ENCODE measurements at places on chromosomes 1 and 21.

GRCh38 chr1:60436186-60436585 lies 362.6 kb upstream of the C1orf87 start:
- no peak for DNase-seq

DNA sequence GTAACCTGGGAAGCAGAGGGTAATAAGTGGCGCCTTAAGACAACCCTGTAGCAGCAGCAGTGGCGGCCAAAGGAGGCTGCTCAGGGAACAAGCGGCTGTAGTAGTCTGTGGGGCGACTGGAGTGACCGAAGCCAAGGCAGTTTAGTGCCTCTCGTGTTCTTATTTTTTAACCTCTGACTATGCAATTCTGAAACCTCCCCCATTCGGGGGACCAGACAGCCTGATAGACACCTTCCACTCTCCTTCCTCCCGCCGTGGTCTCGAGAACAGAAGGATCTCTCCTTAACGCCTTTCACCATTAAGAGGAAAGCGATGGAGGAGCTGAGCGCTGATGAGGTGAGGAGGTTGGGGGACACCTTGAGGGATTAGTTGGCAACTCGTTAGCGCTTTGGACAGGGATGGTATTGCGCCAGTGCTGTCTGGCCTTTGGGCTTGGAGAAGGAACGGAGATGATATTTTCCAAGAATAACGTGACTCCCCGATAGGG lies 644 bp downstream of the UBE4B start:
- DNase-seq: no peak

DNA sequence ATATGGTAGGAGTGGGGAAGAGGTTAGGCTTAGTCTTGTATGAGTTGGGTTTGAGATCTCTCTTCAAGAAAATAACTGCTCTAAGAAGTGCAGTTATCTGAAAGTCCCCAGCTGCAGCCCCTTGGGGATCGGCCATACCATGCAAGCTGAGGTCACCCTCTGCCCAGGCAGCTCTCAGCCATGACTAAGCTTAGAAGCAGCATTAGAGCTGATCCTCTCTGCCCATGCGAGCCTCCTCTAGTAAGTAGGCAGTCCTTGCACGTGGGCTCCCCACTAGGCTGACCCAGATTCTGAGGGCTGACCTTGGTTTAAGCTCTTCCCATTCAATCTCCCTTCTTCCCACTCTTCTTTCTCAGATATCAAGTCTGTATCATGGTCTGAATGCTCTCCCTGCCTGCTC lies 121.0 kb upstream of the UBE2U start:
- no peak for DNase-seq

- DNase-seq: peak; percentile 29
Observed at GRCh38 chr1:33348676-33349080, 27.8 kb upstream of the A3GALT2 start.

- DNase-seq: no peak
Observed at GRCh38 chr1:30522031-30523004, 201.1 kb downstream of the MATN1 start.

GRCh38 chr1:232872738-232873137 lies 67.5 kb downstream of the MAP10 start:
- DNase-seq: no peak

GRCh38 chr21:26447932-26448475 lies 125.1 kb downstream of the CYYR1 start:
- DNase-seq: no peak

DNA sequence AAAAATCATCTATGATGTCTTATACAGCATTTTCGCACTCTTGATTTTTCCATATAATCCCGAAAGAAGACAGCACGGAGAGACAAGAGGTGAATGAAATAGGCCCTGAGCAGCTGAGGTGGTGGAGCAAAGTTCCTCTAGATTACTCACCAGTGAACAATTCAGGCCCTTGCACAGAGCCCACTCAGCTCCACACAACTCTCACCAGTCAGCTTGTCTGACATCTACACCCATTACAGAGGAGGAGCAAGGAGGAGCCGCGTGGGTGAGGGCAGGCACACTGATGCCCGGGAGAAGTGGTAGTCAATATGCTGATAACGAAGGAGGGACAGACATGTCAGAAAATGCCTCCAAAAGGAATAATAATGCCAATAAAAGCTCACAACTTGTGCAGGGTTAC lies 59.9 kb downstream of the DNM3 start:
- DNase-seq: no peak

DNA sequence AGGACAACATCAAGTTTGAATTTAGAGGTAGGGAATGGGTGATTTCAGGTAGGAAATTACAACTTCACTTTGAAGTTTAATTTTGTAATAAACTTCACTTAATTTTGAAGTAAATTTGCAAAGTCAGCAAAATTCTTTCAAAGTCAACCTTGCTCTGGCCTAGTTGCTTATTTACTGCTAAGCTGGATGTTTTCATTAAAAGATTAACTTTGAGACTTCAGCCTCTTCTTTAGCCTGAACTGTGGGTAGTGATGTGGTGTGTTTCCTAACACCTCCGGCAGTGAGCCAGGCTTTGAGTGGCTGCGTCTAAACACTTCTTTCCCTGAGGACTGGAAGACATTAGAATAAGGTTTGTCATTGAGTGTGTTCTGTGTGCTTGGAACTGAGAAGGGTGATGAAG lies at the start of gene HAO2:
HAO2 (plus strand) TSS at position 232 of the 400 bp plus-strand sequence. CDS start 12,301 bp downstream, outside the sequence.
- DNase-seq: no peak

DNA sequence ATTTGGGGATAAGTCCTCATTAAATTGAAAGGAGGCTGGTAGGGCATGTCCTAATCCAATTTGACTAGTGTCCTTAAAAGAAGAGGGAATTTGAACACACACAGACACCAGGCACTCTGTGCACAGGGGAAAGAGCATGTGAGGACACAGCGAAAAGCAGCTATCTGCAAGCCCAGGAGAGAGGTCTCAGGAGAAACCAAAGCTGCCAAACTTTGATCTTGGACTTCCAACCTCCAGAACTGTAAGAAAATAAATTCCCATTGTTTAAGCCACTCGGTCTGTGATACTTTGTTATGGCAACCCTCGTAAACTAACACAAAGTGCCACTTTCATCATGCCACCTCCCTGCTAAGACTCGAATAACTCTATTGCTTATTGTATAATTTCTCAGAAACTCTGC lies 13.8 kb downstream of the PLA2G4A start:
- DNase-seq: no peak

DNA sequence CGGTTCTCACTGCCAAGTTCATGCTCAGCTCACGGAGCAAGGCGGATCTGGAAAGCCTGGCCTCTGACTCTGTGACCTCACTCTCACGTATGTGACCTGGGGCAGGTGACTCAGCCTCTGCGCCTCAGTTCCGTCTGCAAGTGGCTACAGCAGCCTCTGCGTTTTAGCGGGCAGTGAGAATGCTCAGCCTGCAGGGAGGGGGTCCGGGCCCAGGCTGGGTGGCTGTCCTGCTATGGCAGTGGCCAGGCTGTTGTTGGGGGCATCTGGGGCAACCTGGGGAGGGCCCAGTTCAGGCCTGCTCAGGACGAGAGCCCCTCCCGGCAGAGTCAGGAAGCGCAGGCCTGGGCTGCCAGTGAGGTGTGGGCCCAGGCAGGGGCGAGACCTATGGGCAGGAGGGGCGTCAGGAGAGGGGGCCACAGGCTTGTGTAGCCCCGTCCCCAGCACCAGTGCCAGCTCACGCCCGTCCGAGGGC lies 27.9 kb downstream of the ARHGEF16 start:
- no peak for DNase-seq

GRCh38 chr1:231629132-231629531 lies 2.5 kb downstream of the DISC1 start:
- no peak for DNase-seq

DNA sequence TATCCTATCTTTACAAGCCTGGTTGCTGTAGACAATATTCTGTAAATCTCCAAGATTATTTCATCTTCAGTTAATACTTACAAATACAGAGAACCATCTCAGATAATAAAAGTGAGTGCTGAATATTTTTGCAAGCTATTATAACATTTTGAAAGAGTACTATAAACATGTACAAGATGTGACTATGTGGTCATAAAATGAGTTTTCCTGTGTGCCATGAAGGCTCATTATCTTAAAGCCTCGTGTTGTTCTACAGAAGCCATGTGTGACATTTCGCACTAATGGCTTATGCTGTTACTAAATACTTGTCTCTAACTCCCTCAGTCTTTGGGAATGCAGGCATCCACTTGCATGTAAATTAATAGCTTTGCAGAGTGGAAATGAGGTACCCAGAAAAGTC lies 48.3 kb downstream of the SAMSN1 start:
- DNase-seq: no peak

DNA sequence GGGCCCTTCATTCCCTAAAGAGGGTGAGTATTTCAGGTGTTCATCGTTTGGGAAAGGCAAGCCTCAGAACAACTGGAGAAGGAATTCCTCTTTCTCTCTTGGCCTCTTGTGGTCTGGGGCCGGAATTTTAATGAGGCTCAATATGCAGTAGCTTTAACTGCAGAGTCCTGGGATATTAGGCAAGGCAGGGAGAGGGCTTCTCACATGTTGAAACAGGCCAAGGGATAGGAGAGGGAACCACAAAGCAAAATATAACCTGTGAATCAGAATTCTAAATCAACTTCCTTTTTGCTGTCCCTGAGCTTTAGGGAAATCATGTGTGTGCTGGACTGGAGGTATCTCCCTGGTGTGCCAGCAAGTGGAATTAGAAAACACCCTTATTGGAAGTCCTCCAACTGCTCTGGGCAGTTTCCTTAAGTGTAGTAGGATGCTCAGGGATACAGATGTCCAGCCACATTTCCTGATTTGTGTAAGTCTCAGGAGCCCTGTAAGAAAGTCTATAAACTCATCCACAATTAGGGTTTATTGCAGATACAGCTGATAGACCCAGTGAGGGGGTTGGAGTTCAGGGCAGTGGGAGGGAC lies 215.8 kb upstream of the ZRANB2 start:
- DNase-seq: no peak

GRCh38 chr1:152946248-152946647 lies 758 bp upstream of the SPRR5 start:
- DNase-seq: no peak

GRCh38 chr1:211587123-211587522 lies 8.2 kb upstream of the SLC30A1 start:
- DNase-seq: no peak

DNA sequence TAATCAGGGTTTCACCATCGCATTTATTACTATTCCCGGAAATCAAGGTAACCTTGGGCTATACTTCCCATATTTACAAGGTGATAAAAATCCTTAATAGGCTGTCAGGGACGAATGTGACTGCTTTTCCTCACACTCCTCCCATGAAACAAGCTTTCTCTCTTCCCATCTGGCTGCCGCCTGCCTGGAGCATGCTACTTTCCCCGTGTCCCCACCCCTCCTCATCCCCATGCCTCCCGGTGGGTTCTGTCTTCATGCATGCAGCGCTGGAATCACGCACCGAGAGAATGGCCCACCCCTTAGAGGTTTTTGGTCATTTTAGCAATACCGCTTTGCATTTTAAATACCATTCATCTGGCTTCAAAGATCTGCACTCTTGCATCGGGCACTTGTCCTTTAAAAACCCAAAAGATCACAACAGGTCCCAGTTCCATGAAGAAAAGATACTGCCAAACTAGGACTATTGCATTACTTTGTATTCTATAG lies 339.1 kb downstream of the NTNG1 start:
- no peak for DNase-seq

DNA sequence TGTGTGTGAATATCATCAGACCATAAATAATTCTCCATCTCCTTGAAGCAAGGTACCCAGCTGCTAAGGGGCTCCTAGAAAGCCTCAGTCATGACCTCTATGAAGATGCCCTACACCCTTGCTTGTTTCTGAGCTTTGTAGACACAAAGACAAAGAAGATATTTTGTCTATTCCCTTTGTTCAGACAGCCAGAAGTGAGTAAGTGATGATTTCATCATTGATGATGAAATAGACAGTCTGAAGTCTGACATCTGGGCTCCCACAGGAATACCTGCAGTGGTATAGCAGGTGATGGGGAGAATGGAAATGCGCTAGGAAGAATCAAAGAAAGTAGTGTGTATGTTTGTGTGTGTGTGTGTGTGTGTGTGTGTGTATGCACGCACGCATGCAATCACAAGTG lies 82.2 kb upstream of the DPT start:
- no peak for DNase-seq

- no peak for DNase-seq
Observed at GRCh38 chr1:53254011-53254640, 15.8 kb upstream of the MAGOH start.

GRCh38 chr1:183882335-183883167 lies 77.6 kb downstream of the RGL1 start:
- DNase-seq: no peak

DNA sequence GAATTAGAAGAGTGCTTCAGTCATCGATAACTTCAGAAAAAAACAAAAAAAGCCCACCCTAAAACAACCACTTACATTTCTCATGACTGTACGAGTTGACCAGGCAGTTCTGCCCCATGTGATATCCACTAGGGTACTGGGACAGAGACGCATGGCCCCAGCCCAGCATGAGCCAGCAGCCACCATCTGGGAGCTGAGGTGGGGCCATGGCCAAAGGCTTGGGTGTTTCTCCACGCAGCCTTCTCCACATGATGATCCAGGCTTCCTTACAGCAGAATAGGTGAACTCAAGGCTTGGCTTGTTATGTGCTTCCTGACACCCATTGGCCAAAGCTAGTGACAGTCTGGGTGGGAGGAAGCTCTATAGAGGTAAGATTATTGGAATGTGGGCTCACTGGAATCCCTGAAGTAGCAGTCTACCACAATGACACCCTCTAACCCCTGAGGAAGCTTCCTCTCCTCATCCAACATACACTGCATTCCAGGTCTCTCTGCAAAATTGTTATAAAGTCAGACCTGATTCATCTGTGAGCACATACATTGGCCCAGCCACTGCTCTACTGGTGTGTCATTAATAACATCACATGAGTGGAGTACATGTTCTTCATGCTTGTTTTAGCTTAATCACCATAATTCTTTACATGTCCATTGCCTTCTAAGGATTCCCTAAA lies 66.3 kb upstream of the NTPCR start:
- DNase-seq: no peak

DNA sequence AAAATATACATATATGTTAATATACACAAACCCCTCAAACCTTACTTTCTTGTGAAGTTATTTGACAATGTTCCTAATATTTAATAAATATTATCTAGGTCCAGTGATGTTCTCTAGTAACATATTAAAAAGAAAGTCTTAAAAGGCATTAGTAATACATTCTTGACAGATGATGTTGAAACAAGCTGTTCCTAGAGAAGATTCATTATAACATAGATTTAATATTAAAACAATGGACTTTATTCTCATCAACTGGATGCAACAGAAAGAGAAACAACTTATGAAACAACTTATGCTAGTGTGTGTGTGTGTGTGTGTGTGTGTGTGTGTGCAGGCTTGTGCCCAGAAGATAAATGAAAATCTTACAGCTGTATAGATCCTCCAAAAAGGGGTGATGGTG lies 68.5 kb upstream of the PLXNA2 start:
- DNase-seq: no peak

- DNase-seq: peak; percentile 58
Observed at GRCh38 chr1:52055066-52055865, at the start of gene TXNDC12. TXNDC12 (minus strand) TSS chr1:52055191; CDS start chr1:52055096, 95 bp downstream.

Data from stimulated activated CD4-positive, alpha-beta T cell treated with anti-CD3 and anti-CD28 coated beads, Interleukin-4, amount 100 ng/mL, for 4 hours (primary cell).